NCI-H1092 treated with DMSO at 0.1 percent for 48 hours (cell line): ENCODE measurements at places on chromosomes 6 and 20.

- no peak for DNase-seq
Measured at GRCh38 chr6:137903933-137904821, 37.1 kb downstream of the TNFAIP3 start.

DNA sequence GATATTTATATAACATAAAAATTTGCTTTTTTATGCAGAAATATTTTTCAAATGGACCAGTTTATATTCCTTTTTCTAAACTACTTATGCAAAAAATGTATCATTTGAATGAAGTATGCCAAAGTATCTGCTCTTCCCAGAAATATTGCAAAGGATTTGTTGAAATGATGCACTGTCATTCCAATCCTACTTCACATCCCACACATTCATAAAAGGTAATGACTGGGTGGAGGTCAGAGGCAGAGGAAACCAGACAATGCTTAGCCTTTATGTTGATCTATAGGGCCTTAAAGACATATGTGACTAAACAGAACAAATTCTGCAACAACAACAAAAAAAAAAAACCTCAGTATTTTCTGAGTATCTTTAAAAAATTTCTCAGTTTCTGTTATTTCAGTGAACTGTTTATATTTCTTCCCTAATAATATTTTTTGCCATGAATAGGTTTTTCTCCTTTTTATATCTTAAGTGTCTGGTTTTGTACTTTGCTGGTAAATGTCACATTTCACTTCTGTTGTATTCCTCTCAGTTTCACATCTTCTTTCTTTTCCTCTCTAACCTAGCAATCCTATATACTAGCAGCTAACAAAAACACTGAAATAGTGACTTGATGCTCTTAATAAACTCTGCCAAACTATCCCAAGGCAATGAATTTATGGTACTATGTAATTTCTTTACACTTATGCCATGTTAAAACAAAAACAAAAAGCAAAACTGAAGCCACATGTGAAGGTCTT lies 374.1 kb downstream of the BCKDHB start:
- no peak for DNase-seq

DNA sequence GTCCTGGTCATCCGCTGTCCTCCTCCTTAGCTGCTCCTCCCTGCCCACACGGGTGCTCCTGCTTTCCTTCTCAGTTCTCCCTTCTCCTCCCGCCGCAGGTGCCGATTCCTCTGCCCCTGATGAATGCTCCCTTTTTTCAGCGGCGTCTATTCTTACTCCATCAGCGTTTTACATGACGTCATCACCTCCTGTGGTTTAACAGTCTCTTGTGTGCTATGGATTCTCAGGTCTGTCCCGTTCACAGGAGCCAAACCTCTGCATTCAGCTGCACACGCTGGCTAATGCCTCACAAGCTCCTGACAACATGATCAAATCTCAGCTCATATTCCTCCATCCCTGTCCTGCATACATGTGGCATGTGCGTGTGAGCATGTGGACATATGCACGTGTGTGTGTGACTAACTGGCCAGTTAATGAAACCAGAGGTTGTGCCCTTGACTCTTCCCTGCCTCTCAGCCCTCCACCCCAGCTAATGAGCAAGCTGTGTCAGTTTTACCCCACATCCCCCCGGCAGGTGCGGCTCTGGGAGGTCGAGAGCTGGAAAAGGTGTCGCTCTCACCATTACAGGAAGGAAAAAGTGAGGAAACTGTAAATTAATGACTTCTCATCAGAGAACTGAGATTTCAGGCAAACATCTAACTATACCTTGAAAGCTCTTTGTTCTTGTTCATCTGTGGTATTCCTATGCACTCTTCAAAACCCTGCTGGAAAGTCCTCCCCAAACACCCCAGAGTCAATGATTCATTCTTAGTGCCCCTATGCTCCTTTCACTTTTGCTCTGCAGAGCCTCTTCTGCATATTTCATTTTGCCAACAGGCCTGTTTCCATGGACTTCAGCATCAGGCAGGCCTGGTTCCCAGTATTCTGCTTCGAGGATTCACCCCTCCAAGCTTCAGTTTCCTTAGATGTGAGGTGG lies 163.1 kb downstream of the TTLL2 start:
- no peak for DNase-seq

DNA sequence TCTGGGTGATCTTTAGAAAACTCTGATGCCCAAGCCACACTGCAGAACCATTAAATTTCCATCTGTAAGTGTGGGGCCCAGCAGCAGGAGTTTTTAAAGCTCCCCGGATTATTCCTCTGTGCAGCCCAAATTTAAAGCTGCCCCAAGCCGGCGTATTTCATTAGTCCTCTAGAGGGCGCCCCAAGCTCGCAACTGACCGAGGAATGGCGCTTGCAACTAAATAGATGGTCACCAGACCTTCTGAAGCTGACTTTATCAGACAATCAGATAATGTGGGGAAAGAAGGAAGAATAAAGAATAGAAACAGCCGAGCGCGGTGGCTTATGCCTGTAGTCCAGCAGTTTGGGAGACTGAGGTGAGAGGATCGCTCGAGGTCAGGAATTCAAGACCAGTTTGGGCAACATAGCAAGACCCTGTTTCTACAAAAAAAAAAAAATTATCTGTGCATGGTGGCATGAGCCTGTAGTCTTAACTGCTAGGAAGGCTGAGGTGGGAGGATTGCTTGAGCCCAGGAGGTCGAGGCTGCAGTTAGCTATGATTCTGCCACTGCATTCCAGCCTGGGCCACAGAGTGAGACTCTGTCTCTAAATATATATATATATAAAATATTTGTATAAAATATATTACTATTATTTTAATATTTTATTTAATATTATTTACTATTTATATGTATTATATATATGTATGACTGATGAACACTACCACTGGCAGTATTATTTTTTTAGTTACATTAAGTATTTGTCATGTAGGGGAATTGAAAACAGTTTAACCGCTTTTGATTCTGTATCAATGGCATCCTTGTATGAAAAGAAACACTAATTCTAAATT lies 56.0 kb downstream of the OTOR start:
- peak; percentile 60 for DNase-seq

DNA sequence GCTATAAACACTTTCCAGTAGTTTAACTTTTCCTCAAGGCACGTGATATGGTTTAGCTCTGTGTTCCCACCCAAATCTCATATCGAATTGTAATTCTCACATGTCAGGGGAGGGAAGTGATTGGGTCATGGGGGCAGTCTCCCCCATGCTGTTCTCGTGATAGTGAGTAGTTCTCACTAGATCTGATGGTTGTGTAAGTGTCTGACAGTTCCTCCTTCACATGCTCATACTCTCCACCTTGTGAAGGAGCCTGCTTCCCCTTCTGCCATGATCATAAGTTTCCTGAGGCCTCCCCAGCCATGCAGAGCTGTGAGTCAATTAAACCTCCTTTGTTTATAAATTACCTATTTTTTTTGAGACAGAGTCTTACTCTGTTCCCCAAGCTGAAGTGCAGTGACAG lies 127.9 kb downstream of the DTNBP1 start:
- no peak for DNase-seq

DNA sequence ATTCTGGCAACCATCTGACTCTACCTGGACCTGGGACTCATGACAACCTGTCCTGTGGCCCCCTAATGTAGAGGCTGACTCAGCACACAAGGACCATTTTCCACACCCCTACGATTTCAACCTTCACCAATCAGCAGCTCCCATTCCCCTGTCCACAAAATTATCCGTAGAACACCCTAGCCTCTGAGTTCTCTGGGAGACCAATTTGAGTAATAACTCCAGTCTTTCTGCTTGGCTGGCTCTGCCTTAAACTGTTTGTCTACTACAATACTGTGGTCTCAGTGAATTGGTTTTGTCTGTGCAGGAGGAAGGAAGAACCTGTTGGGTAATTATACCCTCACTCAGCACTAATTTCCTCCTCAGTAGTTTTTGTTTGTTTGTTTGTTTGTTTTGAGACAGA lies 99.3 kb upstream of the MRPS10 start:
- no peak for DNase-seq

DNA sequence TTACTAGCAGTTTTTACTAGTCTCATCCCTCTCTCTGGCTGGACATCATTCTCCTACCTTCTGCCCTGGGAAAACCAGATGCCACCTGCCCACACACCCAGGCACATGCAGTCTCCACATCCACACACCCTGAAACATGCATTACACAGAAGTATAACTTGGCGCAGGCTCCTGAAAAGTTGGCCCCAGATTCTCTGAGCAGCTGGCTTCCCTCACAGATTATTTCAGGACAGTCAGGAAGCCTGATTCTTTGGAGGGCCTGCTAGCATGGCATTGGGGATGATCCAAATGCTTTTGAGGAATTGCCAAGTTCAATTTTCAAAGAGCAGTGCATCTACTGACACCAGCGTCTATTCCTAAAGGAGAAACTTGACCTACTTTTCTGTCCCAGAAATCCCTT lies 27.8 kb upstream of the KIF16B start:
- no peak for DNase-seq

- no peak for DNase-seq
Measured at GRCh38 chr6:131635384-131636340, 1.4 kb upstream of the ENPP3 start.

GRCh38 chr6:140283197-140283596 lies 908.7 kb upstream of the CITED2 start:
- no peak for DNase-seq

GRCh38 chr6:140566781-140567277 lies 1192.4 kb upstream of the CITED2 start:
- DNase-seq = no peak

DNA sequence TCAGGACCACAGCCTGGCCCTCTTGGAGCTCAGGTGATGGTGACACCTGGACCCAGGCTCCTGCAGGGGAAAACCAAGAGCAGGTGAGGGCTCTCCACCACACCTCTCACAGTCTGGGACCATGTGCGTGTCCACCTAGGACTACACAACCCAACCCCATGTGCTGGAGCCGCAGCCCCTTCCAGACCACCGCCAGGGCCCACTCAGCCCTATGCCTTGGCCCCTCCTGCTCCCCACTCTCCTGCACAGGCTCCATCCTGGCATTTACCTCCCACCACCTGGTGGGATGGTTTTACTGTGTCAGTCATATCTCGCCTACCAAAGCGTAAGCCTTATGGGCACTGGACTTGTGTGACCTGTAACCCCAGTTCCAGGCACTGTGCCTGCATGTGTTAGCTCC lies 13.1 kb upstream of the ADAM33 start:
- DNase-seq = no peak

- no peak for DNase-seq
Measured at GRCh38 chr6:35468980-35469750, 964 bp downstream of the RPL10A start.

DNA sequence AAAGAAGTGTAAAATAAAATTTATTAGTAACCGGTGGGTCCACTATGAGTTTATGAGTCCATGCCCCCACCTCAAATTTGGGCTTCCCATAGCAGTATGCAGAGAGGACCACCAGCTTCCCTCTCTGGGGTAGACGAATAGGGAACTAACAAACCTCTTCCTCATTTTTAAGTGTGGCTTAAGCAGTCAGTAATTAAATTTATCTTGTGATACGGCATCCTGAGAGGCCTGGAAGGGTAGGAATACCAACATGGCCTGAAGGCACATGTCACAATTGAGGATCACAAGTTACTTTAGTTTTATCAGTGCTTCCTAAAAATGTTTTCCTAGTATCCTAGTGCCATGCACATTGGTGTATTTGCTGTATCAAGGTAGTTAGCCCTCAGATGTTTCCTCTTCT lies 239.9 kb downstream of the HIVEP2 start:
- DNase-seq = no peak

DNA sequence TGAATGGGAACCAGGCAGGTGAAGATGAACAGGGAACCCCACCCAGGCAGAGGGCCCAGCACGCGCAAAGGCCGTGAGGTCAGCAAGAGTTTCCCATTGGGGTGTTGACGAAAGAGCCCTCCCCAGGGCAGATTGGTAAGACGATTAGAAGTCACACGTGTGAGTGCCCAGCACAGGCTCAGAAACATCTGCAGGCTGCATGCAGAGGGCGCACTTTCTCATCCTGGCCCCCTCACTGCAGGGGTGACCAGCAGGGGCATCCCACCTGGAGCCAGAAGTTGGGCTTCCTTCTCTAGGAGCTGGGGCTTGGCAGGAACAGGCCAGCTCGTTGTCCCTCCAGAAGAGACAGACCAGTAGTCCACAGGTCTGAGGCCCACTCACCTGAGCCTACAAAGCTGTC lies 38.4 kb downstream of the VSTM2L start:
- no peak for DNase-seq

DNA sequence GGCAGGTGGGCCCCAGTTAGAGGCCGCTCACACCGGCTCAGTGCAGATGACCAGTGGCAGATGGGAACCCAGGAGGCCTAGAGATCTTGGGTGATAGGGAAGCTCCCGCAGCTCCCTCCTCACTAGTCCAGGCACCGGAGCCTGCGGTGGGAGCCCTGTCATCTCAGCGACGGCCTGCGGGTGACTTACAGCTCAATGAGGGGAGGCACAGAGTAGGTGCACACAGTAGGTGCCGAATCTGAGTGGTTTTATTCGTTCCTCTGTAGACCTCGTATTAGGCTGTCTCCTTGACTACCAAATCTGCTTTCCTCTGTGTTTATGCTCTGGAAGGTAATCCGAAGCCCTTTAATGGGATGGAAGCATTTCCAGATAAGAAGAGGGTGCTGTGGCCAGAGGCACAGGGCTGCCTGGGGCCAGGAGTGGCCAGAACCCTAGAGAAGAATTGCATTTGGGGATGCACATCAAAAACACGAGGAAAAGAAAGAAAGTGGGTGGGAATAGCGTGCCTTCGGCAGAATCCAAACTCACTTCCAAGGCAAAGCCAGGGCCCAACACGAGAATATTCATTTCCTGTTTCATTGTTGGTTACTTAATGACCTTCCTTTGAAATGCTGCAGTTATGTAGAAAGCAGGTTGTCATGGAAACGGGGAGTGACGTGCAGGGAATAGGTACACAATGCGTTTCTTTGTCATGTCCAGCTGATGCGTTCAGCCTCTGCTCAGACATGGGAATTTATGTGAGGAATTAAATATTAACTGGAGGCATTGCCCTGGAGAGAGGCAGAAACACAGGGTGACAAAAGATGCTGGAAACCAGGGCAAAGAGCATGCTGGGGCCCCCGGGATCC lies 24.7 kb downstream of the MYT1 start:
- DNase-seq = peak; percentile 7
